T-helper 2 cell treated with Interferon-gamma antibody and Interleukin-4, amounts not matched to agents 5 μg/mL and 100 μg/mL, for 36 hours (primary cell): ENCODE measurements at places on chromosomes 3 and 15.

DNA sequence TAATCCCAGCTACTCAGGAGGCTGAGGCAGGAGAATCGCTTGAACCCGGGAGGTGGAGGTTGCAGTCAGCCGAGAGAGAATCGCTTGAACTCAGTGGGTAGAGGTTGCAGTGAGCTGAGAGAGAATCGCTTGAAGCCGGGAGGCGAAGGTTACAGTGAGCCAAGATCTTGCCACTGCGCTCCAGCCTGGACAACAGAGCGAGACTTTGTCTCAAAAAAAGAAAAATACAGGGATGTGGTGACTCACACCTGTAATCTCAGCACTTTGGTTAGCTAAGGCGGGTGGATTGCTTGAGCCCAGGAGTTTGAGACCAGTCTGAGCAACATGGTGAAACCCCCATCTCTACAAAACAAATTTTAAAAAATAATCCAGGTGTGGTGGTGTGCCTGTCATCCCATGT lies 26.8 kb downstream of the UBE2E1 start:
- no peak for DNase-seq

DNA sequence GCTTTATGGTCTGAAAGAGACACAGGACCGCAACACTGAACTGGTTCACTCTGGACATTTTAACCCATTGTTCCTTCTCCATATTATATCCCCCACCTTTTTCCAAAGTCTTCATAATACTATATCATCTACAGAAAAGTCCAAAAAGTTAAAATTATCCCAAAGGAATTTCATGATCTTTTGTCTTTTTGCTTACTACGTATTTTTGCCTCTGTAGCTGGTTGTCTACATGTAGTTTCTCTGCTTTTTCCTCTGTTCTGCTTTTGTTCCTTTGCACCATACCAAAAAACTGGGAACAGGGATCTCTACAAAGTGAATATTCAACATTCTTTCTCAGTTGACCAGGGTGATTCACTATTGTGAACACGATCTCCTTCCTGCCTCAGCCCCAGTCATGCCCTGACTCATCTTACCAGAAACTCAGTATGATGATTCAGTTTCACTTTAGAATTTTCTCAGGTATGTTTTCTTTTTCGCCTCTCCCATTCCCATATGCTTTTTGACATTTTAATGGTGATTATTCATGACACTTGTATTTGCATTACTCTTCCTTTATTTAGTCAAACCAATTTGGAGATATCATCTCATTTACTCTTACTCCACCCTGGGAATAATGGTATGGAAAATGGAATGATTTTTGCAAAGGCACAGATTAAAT lies 14.5 kb downstream of the EMC4 start:
- peak; percentile 45 for DNase-seq

DNA sequence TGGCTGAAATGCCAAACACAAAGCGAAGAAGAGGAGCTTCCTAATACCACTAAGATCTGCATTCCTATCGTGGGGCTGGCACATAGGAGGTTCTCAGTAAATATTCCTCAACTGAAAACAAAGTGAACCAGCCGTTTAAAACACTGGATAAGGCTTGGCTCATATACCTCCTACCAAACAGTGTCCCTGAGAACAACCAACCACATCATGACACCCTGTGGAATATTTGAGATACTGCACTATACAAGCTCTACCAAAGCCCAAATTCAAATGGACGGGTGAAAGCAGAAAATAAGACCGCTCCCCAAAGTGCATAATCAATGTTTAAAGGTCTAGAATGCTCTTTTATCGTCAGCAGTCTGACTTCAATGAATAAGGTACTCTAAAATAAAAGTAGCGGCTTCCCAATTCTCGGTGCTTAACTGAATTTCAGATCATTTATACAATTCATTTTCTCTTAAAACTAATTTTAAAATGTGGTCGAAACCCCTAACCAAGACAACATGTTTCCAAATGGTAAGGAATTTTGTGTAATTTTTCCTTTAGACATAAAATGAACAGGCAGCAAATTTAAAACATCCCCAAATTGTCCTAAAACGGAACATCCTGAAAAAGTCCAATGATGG lies 425.8 kb downstream of the ERC2 start:
- DNase-seq: no peak

GRCh38 chr3:65484964-65485363 lies 553.8 kb downstream of the MAGI1 start:
- DNase-seq: no peak

- no peak for DNase-seq
Observed at GRCh38 chr15:74643665-74644204, 28.1 kb downstream of the CLK3 start.

DNA sequence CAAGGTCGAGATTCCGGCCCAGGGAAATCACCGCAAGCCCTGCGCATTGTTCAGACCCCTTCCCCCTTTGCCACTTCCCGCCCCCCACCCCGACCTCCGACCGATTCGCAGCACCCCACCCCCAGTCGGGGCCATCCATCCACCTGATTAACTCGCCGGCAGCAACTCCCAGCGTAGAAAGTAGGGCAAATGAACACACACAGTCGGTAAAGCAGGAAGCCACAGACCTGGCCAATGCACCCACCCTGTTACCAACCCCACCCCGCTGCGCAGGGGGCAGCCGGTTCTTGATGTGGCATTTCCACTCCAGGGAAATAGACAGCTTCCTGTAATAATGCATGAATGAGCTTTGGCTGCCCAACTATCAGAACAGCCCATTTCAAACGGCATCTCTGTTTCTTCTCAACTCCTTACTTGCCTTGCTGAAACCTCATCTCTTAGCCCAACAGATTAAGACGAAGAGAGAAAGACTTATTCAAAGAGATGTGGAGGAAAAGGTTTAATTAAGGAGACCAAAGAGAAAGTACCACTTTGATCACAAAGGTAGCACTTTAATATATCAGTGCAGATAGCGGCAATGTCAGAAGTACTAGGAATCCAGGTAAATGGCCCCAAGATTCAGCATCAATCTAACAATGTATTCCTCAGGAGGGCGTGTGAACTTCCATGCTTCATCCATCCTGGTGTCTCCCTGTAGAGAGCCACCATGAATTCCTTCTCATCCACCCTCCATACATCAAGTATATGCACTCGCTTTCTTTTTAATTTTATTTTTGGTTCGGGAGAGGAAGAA lies 1.9 kb downstream of the TNIK start:
- DNase-seq: no peak

GRCh38 chr15:45674677-45675076 lies 39.8 kb downstream of the SQOR start:
- no peak for DNase-seq

DNA sequence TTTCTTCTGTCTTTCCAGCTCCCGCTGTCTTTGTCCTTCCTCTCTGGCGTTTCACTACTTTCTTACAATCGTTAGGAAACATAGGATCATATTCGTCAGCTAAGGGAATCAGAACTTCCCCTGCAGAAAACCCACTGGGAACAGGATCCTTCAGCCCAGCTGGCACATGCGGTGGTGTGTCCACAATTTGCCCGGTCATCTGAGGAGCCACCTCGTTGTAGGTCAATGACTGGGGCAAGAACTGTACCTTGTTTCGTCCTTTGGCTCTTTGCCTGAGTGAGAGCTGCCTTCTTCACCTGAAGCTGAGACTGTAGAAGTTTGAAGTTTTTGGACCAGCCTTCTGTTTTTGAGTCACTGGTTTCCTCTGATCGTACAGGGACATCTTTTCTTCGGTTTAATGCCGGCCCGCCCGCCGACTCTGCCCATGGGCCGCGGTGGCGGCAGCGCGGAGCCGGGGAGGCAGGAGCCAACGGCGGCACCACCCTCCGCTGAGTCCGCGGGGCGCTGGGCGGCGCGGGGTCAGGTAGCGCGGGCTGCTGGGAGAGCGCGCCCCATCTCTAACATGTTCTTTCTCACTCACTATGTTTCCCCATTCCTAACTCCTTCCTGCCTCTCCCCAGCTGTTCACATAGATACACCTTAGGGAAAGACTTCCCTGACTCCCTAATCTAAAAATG lies 214.1 kb upstream of the NANOGP8 start:
- no peak for DNase-seq

DNA sequence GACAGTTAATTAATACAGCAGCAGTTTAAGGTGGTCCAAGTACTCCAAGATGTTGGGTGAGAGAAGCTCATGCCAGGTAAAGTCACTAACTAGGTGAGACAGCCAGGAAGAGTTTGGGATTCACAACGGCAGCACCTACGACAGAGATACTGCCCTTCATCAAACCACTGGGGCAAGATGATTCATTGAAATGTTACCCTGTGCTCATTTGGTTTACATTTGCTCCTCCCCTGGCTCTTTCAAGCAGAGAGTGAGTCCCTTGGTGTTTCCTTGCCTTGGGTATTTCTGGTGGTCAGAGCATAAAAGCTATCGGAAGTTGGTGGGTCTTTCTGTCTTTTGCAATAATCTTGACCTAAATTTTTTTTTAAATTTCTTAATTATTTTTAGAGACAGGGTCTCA lies 19.9 kb upstream of the PDE8A start:
- no peak for DNase-seq

- no peak for DNase-seq
Observed at GRCh38 chr3:58487140-58487886, 4.6 kb upstream of the KCTD6 start.

GRCh38 chr3:146203776-146204175 lies 42.8 kb upstream of the PLOD2 start:
- DNase-seq: no peak

- DNase-seq: no peak
Observed at GRCh38 chr3:151871639-151872468, 1.6 kb upstream of the SUCNR1 start.

GRCh38 chr3:9349321-9350117 lies 13.3 kb upstream of the THUMPD3 start:
- DNase-seq: no peak

GRCh38 chr3:70042641-70043040 lies 43.1 kb downstream of the SAMMSON start:
- DNase-seq: no peak

GRCh38 chr3:81763001-81763400 lies 1.6 kb upstream of the GBE1 start:
- no peak for DNase-seq

DNA sequence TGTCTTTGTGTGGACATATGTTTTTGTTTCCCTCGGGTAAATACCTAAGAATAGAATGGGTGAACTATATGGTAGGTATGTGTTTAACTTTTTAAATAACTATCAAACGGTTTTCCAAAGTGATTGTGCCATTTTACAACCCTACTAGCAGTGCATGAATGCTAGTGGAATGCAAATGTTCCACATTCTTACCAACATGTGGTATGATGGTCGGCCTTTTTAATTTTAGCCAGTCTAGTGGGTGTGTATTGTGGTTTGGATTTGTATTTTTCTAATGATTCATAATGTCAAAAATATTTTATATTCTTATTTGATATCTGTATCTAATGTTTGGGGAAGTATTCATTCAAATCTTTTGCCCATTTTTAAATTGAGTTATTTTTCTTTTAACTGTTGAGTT lies 68.2 kb upstream of the SMAD3 start:
- DNase-seq: no peak

- DNase-seq: no peak
Observed at GRCh38 chr3:65641777-65642176, 396.9 kb downstream of the MAGI1 start.

DNA sequence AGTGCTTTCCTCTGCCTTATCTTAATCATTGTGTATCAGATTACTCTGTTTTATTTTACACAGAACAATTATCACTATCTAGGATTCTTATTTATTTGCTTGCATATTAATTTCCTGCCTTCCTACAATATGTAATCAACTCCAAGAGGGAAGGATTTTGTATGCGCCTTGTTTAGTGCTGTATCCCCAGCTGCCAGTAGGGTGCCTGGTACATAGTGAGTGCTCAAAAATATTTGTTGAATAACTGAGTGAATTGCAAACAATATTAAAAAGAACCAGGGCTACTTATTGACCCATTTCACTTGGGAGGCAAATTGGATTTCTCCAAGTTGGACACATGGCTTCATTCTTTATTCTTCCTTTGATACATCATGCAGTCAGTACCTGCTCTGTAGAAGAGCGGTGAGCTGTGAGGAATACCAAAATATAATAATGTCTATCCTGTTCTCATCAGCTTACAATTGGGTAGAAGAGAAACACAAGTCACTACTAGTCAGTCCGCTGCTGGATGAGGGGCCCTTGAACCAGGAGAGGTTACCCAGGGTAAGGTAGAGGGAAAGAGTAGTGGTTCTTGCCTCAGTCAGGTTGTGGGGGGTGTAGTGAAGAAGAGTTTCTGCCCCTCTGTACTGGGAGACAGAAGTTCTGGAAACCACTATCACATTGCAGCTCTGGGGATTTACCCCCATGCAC lies 233.9 kb upstream of the ZBTB20 start:
- DNase-seq: no peak
